ENCODE measurements at places on chromosomes 5 and 9. TPM values are rescaled to one million over a fixed set of nuclear protein-coding genes. Genes with fewer than 3 reads are reported as not detected.

The CCL28 gene
- 8.0 TPM for total RNA-seq

The ABITRAM gene
- total RNA-seq, result 10.9 TPM

The TRPM6 gene
- total RNA-seq, result under 0.01 TPM

The IL13 gene
- total RNA-seq, result not detected

The CMBL gene
- total RNA-seq, result 0.68 TPM

The BAAT gene
- 0.07 TPM for total RNA-seq

The THBS4 gene
- total RNA-seq, result 1.00 TPM

The STPG3 gene
- total RNA-seq, result not detected

The SLCO6A1 gene
- 0.21 TPM for total RNA-seq

The THG1L gene
- total RNA-seq, result 23.9 TPM

The SHB gene
- total RNA-seq, result 17.1 TPM

The SLC6A19 gene
- not detected for total RNA-seq

The TRIM36 gene
- total RNA-seq, result 0.71 TPM

The PCDHGA10 gene
- 1.7 TPM for total RNA-seq

The LCN6 gene
- total RNA-seq, result not detected

The ADGRV1 gene
- total RNA-seq, result 3.1 TPM

The PCDHB4 gene
- total RNA-seq, result under 0.01 TPM

The FGD3 gene
- 0.34 TPM for total RNA-seq

The INSL6 gene
- total RNA-seq, result not detected
